ENCODE measurements at places on chromosomes 1 and 21.

DNA sequence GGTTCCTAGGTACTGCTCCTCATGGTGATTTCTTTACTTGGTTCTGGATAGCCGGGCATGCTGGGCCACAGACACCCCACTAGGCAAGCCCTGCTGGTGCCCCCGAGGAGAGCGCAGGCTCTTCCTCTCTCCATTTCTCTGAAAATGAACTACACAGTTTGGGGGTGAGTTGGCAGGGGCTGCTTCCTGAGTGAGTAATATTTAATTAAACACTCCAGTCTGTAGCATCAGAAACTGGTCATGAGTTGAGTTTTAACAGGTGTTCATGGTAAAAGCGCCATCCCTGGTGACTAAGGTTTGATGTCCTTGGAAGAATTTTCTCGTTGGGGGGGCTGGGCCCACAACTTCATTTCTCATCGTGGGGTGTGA is 1.7 kb downstream of the SPSB1 start:
- DNase-seq, result peak; percentile 87

DNA sequence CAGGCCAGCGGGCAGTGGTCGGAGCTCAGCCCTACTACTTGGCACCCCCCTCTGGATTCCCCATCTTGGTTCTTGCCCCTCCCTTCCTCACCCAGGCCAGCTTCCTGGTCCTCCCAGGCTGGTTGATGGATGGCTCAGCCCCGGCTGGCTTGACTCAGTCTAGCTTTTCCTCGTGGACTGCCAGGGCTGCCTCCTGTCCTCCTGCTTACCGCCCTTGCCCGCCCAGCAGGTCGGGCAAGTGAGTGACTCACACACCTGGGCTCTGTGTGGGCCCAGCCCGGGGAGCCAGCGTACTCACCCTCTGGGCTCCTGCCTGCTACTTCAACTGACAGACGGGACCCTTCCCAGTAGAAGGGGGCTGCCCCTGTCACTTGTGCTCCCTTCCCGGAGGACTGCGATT is 19.5 kb upstream of the ARHGEF10L start:
- DNase-seq, result peak; percentile 14

GRCh38 chr1:225554216-225554812 is 98.6 kb downstream of the ENAH start:
- peak; percentile 39 for DNase-seq

DNA sequence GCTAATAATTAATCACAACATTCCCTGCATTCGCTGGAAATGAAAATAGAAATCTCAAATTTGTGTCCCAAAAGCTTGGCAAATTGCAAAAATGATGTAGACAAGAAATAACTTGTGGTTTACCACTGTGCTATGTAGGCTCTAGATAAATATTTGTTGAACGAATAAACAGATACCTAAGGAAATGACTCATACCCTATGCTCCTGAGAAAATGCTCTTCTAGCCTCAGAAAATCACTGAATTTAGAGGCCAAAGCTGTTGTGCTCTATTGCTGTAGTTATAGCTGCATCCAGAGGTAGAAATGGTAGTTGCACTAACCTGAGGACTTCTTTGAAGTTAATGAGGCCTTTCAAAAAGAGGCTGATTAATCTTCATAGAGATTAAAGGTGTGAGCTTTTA is 142.0 kb upstream of the ZNHIT6 start:
- DNase-seq, result peak; percentile 82

- DNase-seq, result peak; percentile 31
Observed at GRCh38 chr1:66729119-66729518, 23.1 kb upstream of the DYNLT5 start.
